Midbrain (tissue), 1 donor: ENCODE measurements at places on chromosomes 5 and 9.

- DNase-seq = no peak
Measured at GRCh38 chr9:129697656-129698253, 32.3 kb downstream of the PRRX2 start.

- no peak for DNase-seq
Measured at GRCh38 chr9:81032831-81033230, 656.5 kb downstream of the TLE1 start.

- DNase-seq = no peak
Measured at GRCh38 chr5:5613261-5613990, 190.9 kb downstream of the ICE1 start.

DNA sequence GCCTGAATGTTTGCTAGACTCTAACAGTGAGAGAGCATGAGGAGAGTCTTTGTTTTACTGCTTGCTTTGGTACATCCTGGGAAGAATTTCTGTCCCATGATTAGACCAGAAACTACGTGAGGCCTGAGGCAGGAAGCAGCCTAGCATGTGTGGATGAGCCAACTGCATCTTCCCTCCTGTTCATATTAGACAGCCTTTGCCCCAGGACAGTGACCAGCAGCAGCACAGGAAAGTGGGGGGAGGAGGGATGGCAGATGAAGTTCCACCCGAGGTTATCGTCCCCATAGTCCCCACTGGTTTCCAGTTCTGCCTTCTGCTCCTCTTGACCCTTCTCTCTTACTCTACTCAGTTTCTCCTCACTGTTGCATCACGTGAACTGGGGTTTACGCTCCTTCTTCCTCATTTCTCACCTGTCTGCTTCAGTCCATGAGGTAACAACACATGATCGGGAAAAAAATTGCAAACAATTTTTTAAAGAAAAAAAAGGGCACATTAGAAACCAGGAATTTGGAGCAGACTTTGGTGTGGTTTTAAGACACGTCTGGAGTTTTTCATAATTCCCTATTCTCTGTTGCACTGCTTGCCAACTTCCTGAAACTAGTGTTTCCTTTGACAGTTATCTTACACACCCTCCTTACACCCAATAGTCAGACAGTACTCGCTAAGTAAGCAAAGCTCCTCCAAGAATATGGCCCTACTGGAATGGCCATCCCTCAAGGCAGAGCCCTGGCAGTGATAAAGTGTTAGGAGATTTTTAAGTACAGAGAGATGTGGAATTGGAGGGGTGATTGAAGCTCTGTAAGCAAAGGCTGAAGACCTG is 84.1 kb downstream of the SNX18 start:
- no peak for DNase-seq

- no peak for DNase-seq
Measured at GRCh38 chr5:173452119-173452905, 124.1 kb upstream of the STC2 start.
